Stimulated activated CD4-positive, alpha-beta T cell treated with anti-CD3 and anti-CD28 coated beads, Interleukin-2, amount 100 ng/mL, for 24 hours (primary cell): ENCODE measurements at places on chromosomes 2 and 18.

GRCh38 chr2:161344692-161345091 is 36.5 kb downstream of the PSMD14 start:
- no peak for DNase-seq

GRCh38 chr18:42310956-42311355 is 355.9 kb downstream of the PIK3C3 start:
- DNase-seq = no peak

GRCh38 chr2:60377825-60378224 is 175.6 kb downstream of the BCL11A start:
- DNase-seq = no peak

- DNase-seq = no peak
These were observed 235.4 kb downstream of the CELF4 start for GRCh38 chr18:37330173-37330572.

DNA sequence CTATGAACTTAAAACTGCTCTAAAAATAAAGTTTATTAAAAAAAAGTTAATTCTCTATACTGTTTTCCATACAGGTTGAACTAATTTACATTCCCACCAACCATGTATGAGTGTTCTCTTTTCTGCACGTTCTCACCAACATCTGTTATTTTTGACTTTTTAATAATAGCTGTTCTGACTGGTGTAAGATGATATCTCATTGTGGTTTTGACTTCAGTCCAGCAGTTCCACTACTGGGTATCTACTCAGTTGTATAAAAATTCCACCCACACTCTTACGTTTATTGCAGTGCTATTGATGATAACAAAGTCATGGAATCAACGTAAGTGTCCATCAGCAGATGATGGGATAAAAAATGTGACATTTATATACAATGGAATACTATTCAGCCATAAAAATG is 33.7 kb downstream of the SPAG16 start:
- DNase-seq = no peak

DNA sequence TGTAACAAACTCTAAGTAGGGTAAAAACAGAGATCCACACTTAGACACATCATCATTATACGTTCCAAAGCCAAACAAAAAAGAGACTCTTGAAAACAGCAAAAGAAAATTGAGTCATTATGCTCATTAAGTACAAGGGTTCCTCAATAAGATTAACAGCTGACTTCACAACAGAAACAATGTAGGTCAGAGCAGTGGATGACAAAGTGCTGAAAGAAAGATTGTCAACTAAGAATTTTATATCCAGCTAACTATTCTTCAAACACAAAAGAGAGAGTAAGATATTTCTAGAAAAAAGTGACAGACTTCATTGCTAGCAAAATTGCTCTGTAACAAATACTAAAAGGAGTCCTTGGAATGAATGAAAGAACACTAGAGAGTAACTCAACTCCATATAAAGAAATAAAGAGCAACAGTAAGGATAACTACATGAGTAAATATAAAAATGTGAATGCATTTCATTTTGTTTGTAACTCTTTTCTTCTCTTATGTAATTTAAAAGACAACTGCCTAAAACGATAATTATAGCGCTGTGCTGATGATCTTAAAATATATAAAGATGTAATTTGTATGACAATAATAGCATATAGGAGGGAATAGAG is 23.8 kb upstream of the DNER start:
- no peak for DNase-seq

DNA sequence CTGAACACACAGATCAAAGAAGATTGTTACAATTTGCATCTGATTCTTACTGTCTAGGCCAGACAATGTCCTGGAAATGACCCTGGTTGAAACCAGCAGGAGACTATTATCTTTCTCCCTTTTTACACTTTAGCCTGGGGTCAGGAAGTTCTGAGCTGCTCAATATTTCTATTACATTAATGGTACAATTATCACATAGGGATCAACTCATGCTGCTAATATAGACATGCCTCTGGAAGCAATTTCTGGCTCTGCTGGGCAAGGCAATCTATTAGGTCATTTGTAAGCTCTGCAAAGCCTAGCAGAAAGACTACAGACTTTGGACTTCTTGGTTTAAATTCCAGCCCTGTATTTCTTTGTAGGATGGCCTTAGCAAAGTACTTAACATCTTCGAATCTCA is 205.3 kb downstream of the LRP1B start:
- no peak for DNase-seq

GRCh38 chr18:55354795-55355194 is 233.2 kb downstream of the TCF4 start:
- no peak for DNase-seq

GRCh38 chr2:216147172-216148131 is 38.3 kb downstream of the XRCC5 start:
- DNase-seq = no peak

GRCh38 chr2:46332686-46333281 is 35.6 kb downstream of the EPAS1 start:
- DNase-seq = no peak

- DNase-seq = no peak
These were observed 50.5 kb upstream of the NT5C1B start for GRCh38 chr2:18639756-18640453.

- no peak for DNase-seq
These were observed 688 bp downstream of the CDH20 start for GRCh38 chr18:61333746-61334490.

- DNase-seq = no peak
These were observed 77.0 kb downstream of the NCAPH start for GRCh38 chr2:96412307-96413258.

DNA sequence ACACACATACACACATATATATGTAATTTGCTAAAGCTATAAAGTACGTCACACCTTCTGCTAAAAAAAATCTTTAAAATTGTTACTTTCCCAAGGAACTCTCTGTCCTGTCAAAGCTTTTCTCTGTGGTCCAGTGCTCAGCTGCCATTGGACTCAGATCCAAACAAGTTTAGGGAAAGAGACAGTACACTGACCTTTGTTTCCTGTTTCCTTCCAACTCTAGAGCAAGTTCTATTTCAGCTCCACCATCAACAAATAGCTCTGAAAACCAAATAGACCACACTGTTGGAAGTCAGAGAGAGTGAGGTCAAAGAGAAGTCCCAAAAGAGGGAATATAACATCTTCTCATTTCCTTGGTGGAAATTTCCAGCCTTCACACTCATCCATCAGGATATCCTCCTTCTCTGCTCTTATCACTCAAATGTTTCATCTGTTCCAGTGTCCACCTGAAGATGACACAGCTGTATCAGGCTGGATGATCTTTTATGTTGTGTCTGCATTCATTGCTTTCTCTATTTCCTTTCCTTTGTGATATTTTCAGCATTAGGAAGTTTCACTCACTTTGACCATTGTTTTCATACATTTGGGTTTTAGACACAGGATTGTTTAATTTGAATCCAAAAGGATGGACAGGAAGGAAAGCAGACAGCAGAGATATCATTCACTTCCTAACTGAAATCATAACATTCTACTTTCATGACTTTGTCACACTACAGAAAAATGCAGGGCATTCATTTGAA is 192.3 kb upstream of the NT5C1B start:
- no peak for DNase-seq

GRCh38 chr2:235833971-235834620 is 334.1 kb downstream of the GBX2 start:
- DNase-seq = no peak

- DNase-seq = no peak
These were observed 54.0 kb upstream of the PGAP1 start for GRCh38 chr2:196980473-196980872.
